ENCODE measurements at places on chromosomes 5 and 9. TPM values are rescaled to one million over a fixed set of nuclear protein-coding genes. Genes with fewer than 3 reads are reported as not detected.

CFAP77 gene
- total RNA-seq, result not detected

DNA sequence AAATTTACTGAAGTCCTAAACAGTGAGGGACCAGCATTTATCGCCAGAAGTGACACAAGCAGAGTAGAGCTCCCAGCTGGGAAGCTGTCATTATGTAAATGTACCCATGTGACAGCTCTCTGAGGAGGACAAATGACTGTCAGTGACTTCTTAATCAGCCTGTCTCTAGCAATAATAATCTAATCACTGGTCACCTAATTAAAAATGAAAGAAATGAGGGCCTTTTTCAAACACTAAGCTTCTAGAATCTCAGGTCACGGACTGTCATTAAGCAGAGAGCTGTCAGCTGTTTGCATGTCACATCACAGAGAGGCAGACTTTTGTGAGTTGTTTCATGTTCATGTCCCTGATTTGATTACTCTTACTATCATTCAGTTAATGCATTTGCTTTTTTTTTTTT lies 77.9 kb upstream of the FBXL17 start:
- H3K36me3 ChIP-seq, result no peaks in the 10 kb centered on the region
- no peak overlapping the region for H3K27ac ChIP-seq
- H3K4me3 ChIP-seq, result no peak overlapping the region
- no peak for DNase-seq
- no peaks in the 10 kb centered on the region for H3K27me3 ChIP-seq

GRCh38 chr5:167952278-167952995 lies 339.0 kb upstream of the WWC1 start:
- no peaks in the 10 kb centered on the region for H3K4me1 ChIP-seq
- DNase-seq, result no peak
- no peaks in the 10 kb centered on the region for H3K36me3 ChIP-seq
- H3K27ac ChIP-seq, result no peak overlapping the region

- peaks cover under 1% of the 10 kb centered on the region for H3K4me1 ChIP-seq
- H3K4me3 ChIP-seq, result no peak overlapping the region
- H3K36me3 ChIP-seq, result no peaks in the 10 kb centered on the region
- no peak overlapping the region for H3K27ac ChIP-seq
Measured at GRCh38 chr5:56475689-56476486, 242.8 kb upstream of the ANKRD55 start.

- H3K4me1 ChIP-seq, result no peaks in the 10 kb centered on the region
- H3K4me3 ChIP-seq, result no peak overlapping the region
- H3K36me3 ChIP-seq, result no peaks in the 10 kb centered on the region
- no peak for DNase-seq
- no peaks in the 10 kb centered on the region for H3K27me3 ChIP-seq
Measured at GRCh38 chr9:4316409-4316808, 16.5 kb upstream of the GLIS3 start.
